ENCODE measurements at places on chromosomes 2 and 18.

GRCh38 chr2:233686928-233687327 lies 5.2 kb downstream of the UGT1A7 start:
- DNase-seq = no peak

DNA sequence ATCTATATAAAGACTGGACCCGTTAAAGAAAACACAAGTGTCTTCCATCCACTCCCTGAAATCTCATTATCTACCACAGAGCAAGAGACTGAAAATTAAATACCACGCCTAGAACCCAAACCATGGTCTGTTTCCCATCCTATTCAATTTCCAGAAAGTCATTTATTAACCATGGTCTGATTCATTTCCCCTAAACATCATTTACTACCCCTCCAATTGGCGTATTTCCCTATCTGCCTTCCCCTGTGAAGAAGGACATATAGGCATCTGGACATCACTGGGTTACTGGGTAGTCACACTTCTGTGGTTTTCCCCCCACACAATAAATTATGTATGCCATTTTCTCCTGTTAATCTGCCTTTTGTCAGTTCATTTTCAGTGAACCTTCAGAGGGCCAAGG lies 30.8 kb downstream of the CCDC93 start:
- DNase-seq = no peak

- DNase-seq = no peak
Measured at GRCh38 chr2:179438654-179439053, 174.0 kb upstream of the SESTD1 start.

DNA sequence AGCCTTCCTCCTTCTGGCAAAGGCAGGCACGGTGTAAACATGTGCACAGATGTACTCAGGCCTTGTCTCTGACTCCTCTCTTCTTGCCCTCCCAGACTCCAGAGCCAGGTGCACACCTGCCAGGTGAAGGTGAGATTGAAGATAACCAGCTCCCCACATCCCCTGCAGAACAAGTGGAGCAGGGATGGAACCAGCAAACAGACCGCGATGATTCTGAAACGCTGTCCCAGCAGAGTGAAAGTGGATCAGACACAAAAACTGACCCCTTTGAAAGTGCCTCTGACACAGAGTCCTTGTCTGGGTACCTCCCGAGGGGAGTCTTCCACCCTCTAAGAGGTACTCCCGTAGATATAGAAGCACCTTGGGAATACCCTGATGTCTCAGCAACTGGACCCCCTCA lies 77.2 kb downstream of the ARHGEF4 start:
- DNase-seq = no peak

All from SK-N-MC (cell line).